D341Med (cell line): ENCODE measurements at places on chromosomes 6 and 20.
A peak's percentile ranks its signal among the peaks of the same experiment; 100 is the strongest.

DNA sequence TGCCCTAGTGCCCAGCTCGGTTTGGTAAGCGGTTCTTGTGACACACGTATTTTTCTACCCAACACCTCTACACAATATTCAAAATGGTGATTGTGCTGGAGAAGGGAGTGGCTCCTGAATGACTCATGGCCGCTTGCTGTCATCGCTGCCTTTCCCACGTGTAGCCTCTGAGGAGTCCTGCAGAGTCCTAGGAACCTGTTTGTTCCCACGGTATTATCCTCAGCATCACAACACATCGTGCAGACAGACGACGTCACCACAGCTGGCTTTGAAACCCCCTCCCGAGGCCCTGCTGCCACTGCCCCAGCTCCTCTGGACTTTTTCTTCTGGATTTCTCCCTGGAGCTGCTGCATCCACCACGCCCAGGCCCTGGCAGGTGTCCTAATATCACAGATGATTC, 353.5 kb downstream of the SMOC2 start:
- DNase-seq = no peak

GRCh38 chr20:56420940-56421688, 9.1 kb downstream of the CASS4 start:
- no peak for DNase-seq

GRCh38 chr20:63224412-63225081, 8.6 kb upstream of the YTHDF1 start:
- DNase-seq = no peak

DNA sequence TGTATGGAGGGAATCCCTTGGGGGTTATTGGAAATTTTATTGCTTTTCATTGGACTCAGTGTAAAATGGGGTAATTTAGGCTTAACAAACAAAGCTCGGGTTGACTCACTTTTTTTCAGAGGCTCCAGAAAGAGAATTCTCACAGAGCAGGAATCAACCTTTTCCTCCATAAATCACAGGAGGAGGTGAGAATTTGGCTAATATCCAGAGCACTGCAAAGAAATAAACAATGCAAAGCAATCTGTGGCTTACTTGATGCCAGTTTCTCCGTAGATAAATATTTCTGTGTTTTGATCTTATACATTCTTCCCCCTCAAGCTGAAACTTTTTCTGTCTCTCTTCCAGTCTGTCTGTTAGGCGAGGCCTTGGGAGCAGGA, 176.6 kb downstream of the TSHZ2 start:
- DNase-seq = no peak

DNA sequence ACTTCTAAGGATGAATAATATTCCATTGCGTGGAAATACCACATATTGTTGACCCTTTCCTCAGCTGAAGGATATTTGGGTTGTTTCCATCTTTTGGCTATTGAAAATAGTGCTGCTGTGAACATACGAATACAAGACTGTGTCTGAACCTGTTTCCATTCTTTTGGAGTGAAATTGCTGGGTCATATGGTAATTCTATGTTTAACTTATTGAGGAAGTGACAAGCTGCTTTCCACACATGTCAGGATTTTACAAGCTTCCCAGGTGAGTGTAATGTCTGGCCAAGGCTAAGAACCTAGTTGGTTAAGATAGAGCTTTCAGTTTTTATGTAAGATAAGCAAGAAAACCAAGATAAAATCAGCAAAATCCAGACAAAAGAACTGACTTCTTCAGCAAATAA, 48.8 kb downstream of the PPP1R3G start:
- DNase-seq = no peak

GRCh38 chr6:118892355-118892991, 1.5 kb upstream of the ASF1A start:
- DNase-seq = no peak

GRCh38 chr6:155832596-155832995, 377.0 kb upstream of the NOX3 start:
- DNase-seq = no peak

DNA sequence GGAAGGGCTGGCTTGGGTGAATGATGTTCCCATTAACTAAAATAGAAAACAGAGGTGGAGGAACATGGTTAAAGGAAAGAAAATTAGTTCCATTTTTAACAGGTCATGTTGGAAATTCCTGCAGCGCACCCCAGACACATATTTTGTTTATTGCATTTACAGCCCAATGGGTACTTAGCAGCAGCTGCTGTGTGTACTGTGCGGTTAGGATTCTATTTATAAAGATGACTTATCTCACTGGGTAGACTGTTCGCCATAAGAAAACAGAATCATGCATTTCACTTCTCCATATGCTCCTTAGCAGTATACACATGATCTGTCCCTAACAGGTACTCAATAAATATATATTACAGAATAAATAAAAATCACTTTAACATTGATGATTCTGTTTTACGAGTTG, 135.8 kb downstream of the SLC35F1 start:
- DNase-seq = no peak

- DNase-seq = no peak
Observed at GRCh38 chr20:44598423-44599305, 16.3 kb downstream of the PKIG start.

GRCh38 chr6:129828229-129828628, 32.9 kb downstream of the TMEM244 start:
- no peak for DNase-seq

- DNase-seq = peak; percentile 87
Observed at GRCh38 chr20:33684533-33685327, 1.5 kb downstream of the E2F1 start.

GRCh38 chr6:63774961-63775360, 139.4 kb downstream of the PHF3 start:
- DNase-seq = no peak

- DNase-seq = no peak
Observed at GRCh38 chr6:33118525-33119123, 42.8 kb downstream of the HLA-DPB1 start.

DNA sequence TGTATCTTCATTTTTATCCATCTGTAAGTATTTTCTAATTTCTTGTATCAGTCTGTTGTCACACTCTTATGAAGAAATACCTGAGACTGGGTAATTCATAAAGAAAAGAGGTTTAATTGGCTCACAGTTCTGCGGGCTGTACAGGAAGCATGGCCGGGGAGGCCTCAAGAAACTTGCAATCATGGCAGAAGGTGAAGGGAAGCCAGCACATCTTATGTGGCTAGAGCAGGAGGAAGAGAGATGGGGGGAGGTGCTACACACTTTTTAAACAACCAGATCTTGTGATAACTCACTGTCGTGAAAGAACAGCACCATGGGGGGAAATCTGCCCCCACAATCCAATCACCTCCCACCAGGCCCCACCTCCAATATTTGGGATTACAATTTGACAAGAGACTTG, 10.9 kb upstream of the BCKDHB start:
- DNase-seq = no peak

GRCh38 chr6:6891125-6891721, 216.5 kb upstream of the RREB1 start:
- no peak for DNase-seq

DNA sequence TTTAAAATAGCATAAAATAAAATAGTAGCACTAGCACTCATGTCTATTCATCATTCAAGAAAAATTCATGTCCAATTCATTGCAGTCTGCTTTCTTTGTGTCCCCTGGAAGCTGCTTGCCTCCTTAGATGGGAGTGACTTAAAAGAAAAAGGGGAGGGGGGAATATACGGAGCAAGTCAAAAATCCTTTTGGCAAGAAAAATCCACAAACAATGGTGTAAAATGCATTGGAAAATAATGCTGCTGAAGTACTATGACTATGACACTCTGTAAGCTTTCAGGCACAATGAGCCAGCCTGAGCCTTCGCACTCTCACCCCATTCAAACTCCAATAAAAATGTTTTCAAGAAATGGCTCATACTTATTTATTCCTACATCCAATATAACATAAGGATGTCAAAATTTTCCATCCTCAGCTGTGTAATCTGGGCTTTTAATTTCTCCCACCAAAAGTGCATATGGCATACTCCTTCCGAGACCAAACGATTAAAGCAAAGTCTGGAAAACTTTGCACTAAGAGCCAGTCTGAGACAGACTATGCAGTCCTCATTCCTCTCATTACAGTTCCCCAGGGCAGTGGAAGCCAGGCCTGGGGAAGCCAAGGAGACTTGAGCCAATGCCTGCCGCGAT, 790 bp downstream of the NEDD9 start:
- DNase-seq = no peak

DNA sequence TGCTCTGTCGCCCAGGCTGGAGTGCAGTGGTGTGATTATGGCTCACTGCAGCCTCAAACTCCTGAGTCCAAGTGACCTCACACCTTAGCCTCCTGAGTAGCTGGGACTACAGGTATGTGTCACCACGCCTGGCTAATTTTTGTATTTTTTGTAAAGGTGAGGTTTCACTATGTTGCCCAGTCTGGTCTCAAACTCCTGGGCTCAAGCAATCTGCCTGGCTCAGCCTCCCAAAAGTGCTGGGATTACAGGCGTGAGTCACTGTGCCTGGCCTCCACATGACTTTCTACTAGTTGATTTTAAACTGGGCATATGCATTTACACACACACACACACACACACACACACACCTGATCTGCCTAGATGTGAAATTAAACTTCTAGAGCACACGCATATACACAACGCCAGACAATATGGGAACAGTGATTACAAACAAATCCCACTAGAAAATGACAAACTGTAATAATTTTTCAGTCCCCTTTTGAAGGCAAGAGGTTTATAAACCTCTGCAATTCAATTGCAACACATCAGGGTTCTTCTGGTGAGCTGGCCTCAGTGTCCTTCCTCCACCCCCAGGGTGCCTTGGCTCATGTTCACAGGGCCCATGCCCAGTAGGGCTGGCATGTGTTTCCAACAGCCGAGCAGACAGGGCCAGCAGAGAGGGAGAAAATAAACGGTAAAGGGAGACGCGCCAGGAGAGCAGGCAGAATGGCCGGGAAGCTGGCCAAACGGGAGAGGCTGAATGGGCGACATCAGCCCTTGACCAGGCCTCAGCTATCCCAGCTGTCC, 31.2 kb downstream of the PARD6B start:
- no peak for DNase-seq

GRCh38 chr6:22882581-22882980, 313.2 kb downstream of the HDGFL1 start:
- no peak for DNase-seq

DNA sequence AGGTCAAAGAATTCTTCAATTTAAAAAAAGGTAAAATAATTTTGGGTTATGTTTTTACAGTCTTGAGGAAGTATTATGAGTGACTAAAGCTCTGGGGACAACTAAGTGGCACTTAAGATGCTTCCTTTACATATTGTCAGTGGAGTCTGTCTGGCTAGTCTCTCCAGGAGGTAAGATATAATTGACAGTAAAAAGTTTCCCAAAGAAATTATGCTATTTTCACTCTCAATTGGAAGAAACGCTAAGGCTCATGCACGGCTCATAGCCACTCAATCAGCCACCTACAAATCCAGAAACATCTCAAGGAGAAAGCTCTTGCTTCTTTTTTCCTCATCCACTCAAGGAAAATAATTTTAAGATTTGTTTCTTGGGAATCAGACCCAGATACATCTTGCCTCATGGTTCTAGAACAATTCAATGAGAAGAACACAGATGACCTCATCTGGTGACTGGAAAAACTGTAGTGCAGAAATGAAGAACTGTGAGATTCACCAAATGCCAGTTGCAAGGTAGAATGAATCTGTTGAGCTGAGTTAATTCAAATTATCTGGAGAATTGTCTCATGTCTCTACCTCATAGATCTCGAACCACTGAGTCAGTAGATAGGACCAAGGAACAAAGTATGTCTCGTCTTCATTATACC, 252.9 kb downstream of the TPBG start:
- DNase-seq = no peak

GRCh38 chr6:36613200-36613995, 19.2 kb downstream of the SRSF3 start:
- DNase-seq = no peak

- DNase-seq = peak; percentile 52
Observed at GRCh38 chr6:31794866-31795615, 511 bp downstream of the VARS1 start.

DNA sequence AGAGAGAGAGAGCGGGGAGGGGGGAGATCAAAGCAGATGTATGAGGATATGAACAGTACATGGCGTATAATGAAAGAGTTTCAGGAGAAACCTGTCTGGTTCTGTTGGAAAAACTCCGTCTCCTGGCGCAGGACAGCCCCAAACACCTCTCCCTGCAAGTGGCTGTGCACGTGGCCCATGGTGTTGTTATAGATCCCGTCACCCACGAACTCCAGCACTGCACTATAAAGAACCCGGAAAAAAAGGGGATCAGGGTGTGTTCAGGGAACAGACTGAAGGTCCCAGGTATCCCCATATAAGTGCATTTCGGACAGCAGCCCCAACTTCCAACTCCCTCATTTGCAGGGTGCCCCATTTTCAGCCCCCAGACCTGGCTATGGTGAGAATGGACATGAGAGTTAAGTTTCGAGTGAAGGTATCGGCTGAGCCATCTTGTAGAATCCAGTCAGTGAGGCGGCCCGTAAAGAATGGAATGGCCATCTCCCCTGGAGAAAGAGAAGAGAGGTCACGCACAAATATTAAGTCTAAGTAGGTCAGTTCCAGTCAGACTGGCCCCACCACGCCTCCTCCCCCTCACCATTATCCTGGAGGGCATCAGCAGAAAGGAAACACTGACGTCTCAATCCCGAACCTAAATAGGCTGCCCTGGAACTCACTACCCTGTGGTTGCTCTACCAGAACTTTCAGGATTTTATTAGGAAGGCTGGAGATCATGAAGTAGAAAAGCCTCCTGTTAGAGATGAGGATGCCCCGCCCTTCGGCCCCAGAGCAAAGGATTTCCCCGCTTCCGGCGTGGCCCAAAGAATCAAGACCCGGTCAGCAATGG, 1.3 kb downstream of the TAP1 start:
- no peak for DNase-seq

- no peak for DNase-seq
Observed at GRCh38 chr20:52779125-52779524, 193.0 kb upstream of the TSHZ2 start.

DNA sequence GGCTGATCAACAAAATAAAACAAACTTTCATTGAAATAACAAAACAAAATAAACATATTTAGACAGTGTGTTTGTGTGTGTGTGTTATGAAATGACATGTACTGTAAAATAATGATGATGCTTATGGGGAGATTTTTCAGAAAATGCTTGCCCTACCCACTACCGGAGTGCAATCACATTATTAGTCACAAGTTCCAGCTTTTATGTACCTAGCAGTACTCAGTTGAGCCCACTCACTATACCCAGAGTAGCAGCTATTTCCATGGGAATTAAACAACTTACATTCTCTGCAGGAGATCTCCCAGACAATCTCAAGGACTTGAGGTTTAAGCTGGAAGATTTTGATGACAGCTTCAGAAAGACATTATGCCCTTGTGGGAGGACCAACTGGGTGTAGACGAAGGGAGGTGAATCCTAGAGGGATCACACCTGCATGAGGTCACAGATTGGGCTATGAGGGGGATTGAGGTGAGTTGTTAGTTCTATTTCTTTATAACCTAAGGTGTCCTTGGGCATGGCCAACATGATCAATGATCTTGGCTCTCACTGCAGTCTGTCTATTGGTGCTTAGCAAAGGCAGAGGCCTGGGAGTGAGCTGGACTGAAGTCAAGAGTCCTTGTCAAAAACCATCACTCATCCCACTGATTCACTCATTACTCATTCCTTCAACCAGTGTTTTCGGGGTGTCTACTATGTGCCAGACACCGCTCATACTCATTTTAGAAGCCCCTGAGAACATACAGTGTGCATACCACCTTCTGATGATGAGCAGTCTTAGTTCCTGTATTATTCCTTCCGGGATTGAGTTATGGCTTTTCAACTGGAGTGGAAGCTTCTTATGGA, 6.7 kb upstream of the CLIC5 start:
- no peak for DNase-seq
